ENCODE measurements at places on chromosomes 13 and 19.

GRCh38 chr19:18339723-18340122 lies 675 bp upstream of the PGPEP1 start:
- no peak for DNase-seq

- no peak for DNase-seq
These were observed 20.2 kb downstream of the LIG4 start for GRCh38 chr13:108195146-108195545.

DNA sequence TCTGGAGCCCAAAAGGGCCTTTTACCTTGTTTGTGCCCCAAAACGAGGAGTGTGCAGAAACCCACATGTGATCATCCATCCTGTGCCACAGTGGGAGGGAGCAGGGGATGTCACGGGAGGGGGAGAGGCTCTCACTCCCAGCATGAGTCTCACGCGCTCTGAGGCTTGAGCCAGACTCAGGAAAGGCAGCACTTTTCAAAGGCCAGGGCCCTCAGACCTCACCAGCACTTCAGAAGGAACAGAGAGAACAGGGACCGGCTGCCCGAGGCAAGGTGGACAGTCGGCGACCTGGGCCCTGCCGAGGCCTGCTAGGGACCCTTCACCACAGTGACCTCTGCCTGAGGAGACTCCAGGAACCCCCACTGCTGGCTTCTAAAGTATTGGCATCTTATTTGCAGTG lies 71.7 kb upstream of the WASF3 start:
- DNase-seq: no peak

- DNase-seq: peak; percentile 44
These were observed 65.8 kb upstream of the STARD13 start for GRCh38 chr13:33351319-33351718.

DNA sequence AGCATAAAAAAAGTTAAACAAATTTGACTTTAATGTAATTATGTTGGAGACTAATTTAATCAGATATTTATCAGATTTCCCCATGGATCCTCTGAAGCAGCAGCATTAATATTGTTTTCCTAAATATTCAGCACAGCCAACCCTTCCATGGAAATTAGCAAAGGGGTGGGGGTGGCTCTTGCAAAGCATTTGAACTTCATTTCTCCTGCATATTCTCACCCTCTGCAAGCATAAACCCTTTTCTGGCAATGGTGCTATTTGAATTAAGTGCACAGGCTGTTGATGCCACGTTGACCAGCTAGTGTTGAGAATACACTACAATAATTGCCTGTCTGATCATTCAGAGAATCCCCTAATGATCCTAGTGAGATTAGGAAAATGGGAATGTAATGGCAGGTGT lies 488.1 kb upstream of the KLF12 start:
- DNase-seq: no peak

DNA sequence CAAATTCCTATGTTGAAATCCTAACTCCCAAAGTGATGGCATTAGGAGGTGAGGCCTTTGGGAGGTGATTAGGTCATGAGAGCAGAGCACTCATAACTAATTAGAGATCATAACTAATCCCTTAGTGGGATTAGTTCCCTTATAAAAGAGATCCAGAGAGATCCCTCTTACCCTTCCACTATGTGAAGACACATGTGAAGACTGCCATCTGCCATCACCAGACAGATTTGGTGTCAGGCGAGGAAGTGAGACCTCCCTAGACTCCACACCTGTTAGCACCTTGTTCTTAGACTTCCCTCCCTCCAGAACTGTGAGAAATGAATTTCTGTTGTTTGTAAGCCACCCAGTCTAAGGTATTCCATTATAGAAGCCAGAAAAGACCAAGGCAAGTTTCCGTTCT lies 112.2 kb downstream of the NDFIP2 start:
- DNase-seq: no peak

Data from pulmonary artery endothelial cell (primary cell).